ENCODE measurements at places on chromosomes 12 and 14. TPM values are rescaled to one million over a fixed set of nuclear protein-coding genes. Genes with fewer than 3 reads are reported as not detected.

- DNase-seq, result no peak
- no peaks in the 10 kb centered on the region for H3K27me3 ChIP-seq
- H3K4me1 ChIP-seq, result peaks cover 1% of the 10 kb centered on the region
- peaks cover 47% of the 10 kb centered on the region for H3K36me3 ChIP-seq
- no peak overlapping the region for H3K4me3 ChIP-seq
Observed at GRCh38 chr12:59646636-59647035, 50.8 kb downstream of the SLC16A7 start.

DNA sequence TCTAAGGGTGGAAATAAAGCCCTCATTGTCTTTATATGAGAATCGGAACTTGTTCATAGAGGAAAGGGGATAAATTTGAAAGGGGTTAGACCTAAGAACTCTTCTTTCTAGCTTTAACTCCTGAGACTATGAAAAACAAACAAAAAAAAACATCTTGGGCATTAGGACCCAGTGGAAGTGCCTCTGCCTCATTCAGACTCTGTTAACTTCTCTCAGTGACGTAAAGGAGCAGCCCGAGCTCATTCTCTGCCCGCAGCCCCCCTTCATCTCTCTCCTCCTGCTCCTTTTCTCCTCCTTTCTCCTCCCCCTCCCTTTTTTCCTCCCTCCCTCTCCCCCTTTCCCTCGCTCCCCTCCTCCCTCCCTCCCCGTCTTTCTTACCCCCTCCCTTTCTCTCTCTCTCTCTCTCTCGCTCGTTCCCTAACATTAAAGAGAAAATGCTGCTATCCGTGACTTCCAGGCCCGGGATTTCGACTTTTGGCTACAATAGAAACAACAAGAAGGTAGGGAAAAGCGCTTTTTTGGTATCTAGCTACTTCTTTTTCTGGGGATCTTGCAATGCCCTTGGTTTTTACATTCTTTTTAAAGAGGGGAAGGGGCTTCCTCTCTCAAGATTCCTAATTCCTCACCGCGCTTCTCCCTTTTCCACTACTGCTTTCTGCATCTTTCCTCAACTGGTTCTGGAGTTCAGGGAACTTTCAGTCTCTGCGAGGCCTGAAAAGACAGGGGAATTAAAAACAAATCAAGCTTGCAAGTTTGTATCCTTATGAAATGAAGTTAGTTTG is at the start of gene RBMS2:
RBMS2 (plus strand) TSS at position 231 of the 782 bp plus-strand sequence; CDS start at position 435, 204 bp downstream.
- H3K27ac ChIP-seq, result peak within 1 kb of the TSS; percentile 77
- no peaks in the 10 kb centered on the region for H3K27me3 ChIP-seq
- H3K36me3 ChIP-seq, result no peaks in the 10 kb centered on the region

DNA sequence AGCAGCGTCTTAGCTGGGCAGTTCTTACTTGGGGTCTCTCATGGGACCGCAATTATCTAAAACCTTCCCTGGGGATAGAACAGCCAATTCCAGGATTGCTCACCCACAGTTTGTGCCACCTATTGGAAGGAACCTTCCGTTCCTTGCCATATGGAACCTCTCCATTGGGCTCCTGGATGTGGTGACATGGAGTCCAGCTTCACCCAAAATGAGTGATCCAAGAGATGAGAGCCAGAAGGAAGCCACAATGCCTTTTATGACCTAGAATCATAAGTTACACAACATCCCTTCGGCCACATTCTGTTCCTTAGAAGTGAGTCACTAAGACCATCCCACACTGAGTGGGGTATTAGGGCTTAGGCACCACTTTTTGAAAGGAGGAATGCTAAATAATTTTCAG is 164.4 kb downstream of the FBXL14 start:
- no peak for DNase-seq
- H3K4me1 ChIP-seq, result peaks cover 6% of the 10 kb centered on the region
- no peak overlapping the region for H3K27ac ChIP-seq
- no peaks in the 10 kb centered on the region for H3K36me3 ChIP-seq

- no peaks in the 10 kb centered on the region for H3K27me3 ChIP-seq
- H3K4me3 ChIP-seq, result peak overlapping the region; percentile 68
- peaks cover 78% of the 10 kb centered on the region for H3K36me3 ChIP-seq
- peaks cover 95% of the 10 kb centered on the region for H3K4me1 ChIP-seq
Observed at GRCh38 chr12:46214668-46215436, 54.0 kb downstream of the SLC38A1 start.

DNA sequence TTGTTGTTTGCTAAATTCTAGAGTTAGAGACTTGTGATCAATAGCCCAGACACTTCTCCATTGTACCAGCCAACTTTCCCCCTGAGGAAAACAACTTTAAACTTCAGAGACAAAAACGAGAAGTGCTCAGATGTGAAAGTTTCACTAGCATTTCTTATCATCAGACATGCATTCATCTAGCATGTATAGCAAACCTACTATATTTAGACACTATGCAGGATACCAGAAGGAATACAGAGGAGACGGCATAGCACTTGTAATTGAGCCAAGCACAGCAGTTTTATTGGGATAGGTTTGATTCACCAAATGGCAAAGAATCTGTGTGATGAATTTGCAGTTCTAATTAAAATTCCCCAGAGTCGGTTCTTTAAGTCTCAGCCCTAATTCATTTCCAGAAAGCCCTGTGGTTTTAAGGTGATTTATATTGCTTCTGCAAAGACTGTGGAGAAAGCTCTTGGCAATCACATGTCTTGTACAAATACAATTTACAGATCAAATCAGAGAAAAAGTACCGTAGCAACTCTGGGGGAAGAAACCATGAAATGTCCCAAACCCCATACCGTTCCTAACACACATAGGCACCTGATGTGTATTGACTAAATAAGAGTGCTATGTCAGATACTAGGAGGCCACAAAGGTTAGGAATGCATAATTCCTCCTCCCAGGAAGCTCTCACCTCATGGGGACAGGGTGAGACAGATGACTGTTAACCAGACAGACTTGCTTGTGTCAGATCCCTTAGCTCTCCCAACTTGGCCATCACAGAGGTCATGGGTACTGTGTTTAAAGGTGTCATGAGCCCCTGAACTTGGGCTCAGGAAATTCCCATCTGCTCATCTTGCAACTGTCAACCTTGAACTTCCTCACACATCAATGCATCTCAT is 69.6 kb upstream of the KRAS start:
- no peak overlapping the region for H3K4me3 ChIP-seq
- no peak overlapping the region for H3K27ac ChIP-seq
- H3K4me1 ChIP-seq, result peaks cover 48% of the 10 kb centered on the region
- no peak for DNase-seq
- peaks cover 2% of the 10 kb centered on the region for H3K36me3 ChIP-seq

DNA sequence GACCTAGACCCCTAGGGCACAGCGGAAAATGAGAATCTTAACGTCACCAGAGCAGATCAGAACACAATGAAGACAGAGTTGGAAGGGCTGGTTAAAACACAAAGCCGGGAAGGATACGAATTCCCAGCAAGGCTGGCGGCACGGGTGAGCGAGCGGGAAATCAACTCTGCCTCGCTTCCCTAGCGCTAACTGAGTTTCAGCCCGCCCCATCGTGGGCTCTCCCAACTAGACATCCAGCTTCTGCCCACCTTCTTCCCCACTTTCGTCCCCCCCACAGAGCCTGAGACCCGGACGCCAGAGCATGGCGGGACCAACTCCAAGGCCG is 377 bp downstream of the CCNT1 start:
- peak overlapping the region; percentile 94 for H3K4me3 ChIP-seq
- peak overlapping the region; percentile 94 for H3K27ac ChIP-seq
- peaks cover 56% of the 10 kb centered on the region for H3K36me3 ChIP-seq
- H3K27me3 ChIP-seq, result peaks cover 4% of the 10 kb centered on the region
- no peak for DNase-seq

GRCh38 chr14:32102152-32102787 is 25.2 kb downstream of the ARHGAP5 start:
- H3K27ac ChIP-seq, result peak overlapping the region; percentile 53
- peaks cover 23% of the 10 kb centered on the region for H3K4me1 ChIP-seq
- H3K4me3 ChIP-seq, result no peak overlapping the region

- H3K27ac ChIP-seq, result no peak overlapping the region
- H3K27me3 ChIP-seq, result peaks cover 6% of the 10 kb centered on the region
- no peak overlapping the region for H3K4me3 ChIP-seq
- peaks cover 13% of the 10 kb centered on the region for H3K4me1 ChIP-seq
Observed at GRCh38 chr12:52870361-52871290, 21.8 kb upstream of the KRT78 start.

DNA sequence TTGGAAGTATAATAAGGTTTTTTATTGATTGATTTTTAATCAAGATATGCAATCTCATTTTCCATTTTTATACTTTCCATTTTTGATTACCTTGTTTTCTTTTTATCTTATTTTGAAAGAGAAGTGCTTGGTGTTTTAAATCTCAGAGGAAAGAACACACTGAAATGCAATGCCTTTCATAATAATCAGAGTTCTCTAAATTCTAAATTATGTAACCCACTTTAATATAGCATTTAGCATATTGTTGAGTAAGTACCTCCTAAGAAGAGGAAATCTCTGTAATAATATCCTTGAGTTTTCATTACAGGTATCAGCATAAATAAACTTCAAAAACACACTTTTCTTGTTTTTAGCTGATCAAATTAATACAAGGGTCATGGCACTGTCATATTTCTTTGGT is 96.9 kb downstream of the GTF2A1 start:
- no peaks in the 10 kb centered on the region for H3K27me3 ChIP-seq
- H3K27ac ChIP-seq, result no peak overlapping the region
- H3K4me3 ChIP-seq, result no peak overlapping the region
- DNase-seq, result no peak
- H3K4me1 ChIP-seq, result peaks cover 5% of the 10 kb centered on the region

GRCh38 chr14:22882529-22883172 is 371 bp upstream of the REM2 start:
- no peak for DNase-seq
- peaks cover 6% of the 10 kb centered on the region for H3K36me3 ChIP-seq
- peaks cover 17% of the 10 kb centered on the region for H3K4me1 ChIP-seq

DNA sequence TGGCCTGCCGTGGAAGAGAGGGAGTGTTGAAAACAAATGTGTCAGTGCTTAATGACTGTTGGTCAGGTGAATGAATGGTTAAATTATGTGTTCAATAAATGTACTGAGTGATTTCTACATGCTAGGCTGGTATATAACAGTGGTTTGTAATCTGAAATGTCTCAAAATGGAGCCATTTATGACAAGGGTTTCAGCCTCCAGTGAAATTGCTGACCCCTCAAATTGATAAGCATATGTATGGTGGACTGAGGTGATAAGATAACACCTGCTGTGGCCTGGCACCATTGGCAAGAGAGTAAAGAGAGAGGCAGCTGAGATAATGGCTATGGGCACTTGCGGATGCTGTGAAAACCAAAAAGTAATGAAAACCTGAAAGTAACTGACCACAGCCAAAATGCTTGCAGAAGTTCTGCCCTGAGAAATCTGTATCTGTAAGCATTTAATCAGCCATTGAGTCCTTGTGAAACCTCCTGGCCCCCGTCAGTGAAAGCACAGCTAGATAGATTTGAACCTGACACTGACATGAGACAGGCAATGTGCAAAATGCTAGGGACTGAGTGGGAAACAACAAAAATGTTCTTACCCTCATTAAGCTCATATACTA is 1.4 kb upstream of the BCAT1 start:
- peaks cover 5% of the 10 kb centered on the region for H3K36me3 ChIP-seq
- H3K4me3 ChIP-seq, result no peak overlapping the region
- no peak overlapping the region for H3K27ac ChIP-seq
- DNase-seq, result no peak

GRCh38 chr14:102252834-102253801 is 51.8 kb downstream of the MOK start:
- H3K36me3 ChIP-seq, result no peaks in the 10 kb centered on the region
- DNase-seq, result no peak
- no peaks in the 10 kb centered on the region for H3K27me3 ChIP-seq
- H3K4me3 ChIP-seq, result no peak overlapping the region

- peaks cover 7% of the 10 kb centered on the region for H3K27me3 ChIP-seq
- H3K4me3 ChIP-seq, result no peak overlapping the region
- DNase-seq, result no peak
- peaks cover 24% of the 10 kb centered on the region for H3K4me1 ChIP-seq
- peaks cover 7% of the 10 kb centered on the region for H3K36me3 ChIP-seq
Observed at GRCh38 chr14:72708708-72709475, 185.0 kb downstream of the DPF3 start.

DNA sequence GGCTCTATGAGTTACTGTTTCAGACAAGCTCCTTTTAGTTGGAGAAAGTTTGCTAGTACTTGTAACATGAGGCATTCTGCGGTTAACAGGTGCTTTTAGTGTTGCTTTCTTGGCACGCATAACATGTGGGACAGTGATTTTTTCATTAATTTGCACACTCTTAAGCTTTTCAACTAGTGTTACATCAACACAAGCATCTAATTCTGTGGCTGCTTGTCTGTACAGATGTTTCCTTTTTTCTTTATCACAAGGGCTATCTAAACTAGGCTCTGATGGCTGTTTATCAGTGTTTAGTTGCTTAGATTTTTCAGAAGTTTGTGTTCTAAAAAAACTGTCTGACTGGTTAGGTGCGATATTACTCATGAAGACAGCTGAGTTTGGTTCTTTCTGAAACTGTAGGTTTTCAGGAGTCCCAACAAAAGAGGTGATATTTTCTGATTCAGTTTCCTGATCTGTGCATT is 120.1 kb downstream of the RALGAPA1 start:
- DNase-seq, result no peak
- no peaks in the 10 kb centered on the region for H3K27me3 ChIP-seq
- H3K36me3 ChIP-seq, result peaks cover 1% of the 10 kb centered on the region

- peaks cover 25% of the 10 kb centered on the region for H3K27me3 ChIP-seq
- no peak for DNase-seq
- no peaks in the 10 kb centered on the region for H3K36me3 ChIP-seq
- no peak overlapping the region for H3K4me3 ChIP-seq
- peaks cover 13% of the 10 kb centered on the region for H3K4me1 ChIP-seq
Observed at GRCh38 chr12:76270657-76271358, 77.4 kb downstream of the BBS10 start.

DNA sequence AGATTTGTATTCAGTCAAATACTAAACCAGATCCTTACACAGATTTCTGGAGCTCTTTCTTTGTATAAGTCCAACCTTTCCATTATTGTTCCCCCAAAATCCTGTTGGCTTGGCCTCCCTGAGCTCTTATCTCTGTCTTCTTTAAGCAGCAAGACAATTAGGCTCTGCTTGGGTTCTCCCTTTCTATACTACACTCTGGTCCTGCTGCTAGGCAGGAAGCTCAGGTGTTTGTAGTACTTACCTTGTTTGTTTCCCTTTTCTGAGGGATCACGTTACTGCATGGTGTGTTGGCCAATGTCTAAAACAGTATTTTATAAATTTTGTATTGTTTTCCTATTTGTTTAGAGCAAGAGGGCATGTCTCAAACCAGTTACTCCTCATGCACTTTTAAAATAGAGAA is 192.9 kb downstream of the PRKD1 start:
- H3K27me3 ChIP-seq, result no peaks in the 10 kb centered on the region
- no peaks in the 10 kb centered on the region for H3K36me3 ChIP-seq
- H3K4me3 ChIP-seq, result no peak overlapping the region
- no peaks in the 10 kb centered on the region for H3K4me1 ChIP-seq
- no peak for DNase-seq

GRCh38 chr14:36820111-36820709 is 158.6 kb downstream of the PAX9 start:
- H3K4me1 ChIP-seq, result no peaks in the 10 kb centered on the region
- H3K36me3 ChIP-seq, result no peaks in the 10 kb centered on the region
- H3K27ac ChIP-seq, result no peak overlapping the region
- H3K4me3 ChIP-seq, result no peak overlapping the region

GRCh38 chr12:82756303-82756702 is 69.6 kb downstream of the TMTC2 start:
- no peaks in the 10 kb centered on the region for H3K36me3 ChIP-seq
- DNase-seq, result no peak
- H3K27me3 ChIP-seq, result no peaks in the 10 kb centered on the region
- H3K4me1 ChIP-seq, result no peaks in the 10 kb centered on the region
- no peak overlapping the region for H3K27ac ChIP-seq

The KCNC2 gene
- total RNA-seq, result not detected

The SYNDIG1L gene
- total RNA-seq, result not detected

The KRT75 gene
- not detected for total RNA-seq

The LRRIQ1 gene
- total RNA-seq, result not detected

The NDUFA12 gene
- 148 TPM for total RNA-seq

The DIO2 gene
- total RNA-seq, result not detected

The COPS7A gene
- total RNA-seq, result 30.0 TPM

The TDRD9 gene
- total RNA-seq, result 1.1 TPM

All from activated CD8-positive, alpha-beta memory T cell treated with anti-CD3 and anti-CD28 coated beads, Interleukin-2, amount 10 ng/mL, durations not matched to agents 7 days and 5 days (primary cell).